ENCODE measurements at places on chromosomes 1 and 21.

GRCh38 chr1:217524787-217525520 is 105.9 kb downstream of the GPATCH2 start:
- no peak for DNase-seq

DNA sequence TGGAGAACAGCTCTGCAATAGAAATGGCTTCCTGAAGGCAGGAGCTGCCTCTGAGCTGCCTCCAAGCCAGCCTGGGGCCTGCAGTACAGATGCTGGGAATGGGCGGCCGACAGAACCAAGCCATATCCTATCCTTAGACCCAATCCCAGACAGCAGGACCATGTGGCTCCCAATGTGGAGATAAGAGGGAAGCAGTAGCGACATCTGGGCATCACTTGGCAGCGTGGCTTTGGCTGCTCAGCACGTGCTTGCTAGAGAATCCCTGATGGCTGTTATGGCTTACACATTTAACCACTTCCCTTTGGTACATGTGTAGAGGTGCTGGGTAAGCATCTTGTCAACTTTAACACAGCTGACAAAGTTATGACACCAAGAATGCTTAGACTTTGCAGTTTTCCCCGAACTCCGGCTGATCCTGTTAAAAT is 87.7 kb downstream of the MAN1C1 start:
- no peak for DNase-seq

DNA sequence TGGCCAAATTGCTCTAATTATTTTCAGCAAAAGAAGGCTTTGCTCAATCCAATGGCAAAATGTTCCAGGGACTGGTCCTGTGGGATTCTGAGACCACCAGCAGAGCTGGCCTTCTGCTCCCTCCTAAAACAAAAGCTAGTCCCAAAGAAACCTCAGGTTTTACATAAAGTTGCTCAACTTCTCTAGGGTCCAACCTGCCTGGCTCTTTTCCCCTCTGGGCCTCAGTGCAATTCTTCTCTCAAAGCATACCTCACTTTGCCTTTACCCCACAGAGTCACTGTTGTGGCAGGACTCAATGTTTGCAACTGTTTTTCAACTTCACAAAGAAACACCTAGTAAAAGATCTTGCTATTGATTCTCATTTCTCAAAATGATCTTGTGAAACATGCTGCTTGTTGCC is 39.8 kb downstream of the TBX15 start:
- DNase-seq: no peak

DNA sequence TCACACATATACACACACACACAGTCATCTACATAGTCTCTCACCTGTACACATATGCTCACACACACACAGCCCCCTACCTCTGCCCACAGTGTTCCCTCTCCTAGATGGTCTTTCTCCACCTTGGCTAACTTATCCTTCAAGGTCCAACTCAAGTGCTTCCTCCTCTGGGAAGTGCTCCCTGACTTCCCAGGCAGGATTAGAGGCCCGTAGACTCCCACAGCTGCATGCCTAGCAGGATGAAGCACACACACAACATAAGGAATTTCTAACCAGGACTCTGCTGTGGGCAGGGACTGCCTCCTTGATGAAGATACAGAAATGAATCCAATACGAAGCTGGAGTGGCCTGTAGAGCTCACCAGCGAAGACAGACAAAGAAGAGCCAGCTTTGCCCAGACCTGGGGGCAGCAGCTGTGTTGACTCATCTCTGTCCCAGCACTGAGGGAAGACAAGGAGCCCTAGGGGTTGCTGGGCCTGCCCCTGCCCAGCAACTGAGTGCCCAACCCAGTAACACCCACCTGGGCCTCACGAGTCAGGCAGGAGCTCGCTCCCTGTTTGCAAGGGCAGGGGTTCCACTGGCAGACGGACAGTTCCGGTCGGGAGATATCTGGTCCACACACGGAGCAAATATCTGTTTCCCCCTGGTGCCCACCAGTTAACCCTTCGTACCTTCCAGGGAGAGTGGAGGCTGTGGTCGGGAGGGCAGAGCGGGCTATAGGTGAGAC is 100.8 kb downstream of the DMRTB1 start:
- no peak for DNase-seq

GRCh38 chr1:218785928-218786327 is 387.8 kb upstream of the LYPLAL1 start:
- DNase-seq: no peak

DNA sequence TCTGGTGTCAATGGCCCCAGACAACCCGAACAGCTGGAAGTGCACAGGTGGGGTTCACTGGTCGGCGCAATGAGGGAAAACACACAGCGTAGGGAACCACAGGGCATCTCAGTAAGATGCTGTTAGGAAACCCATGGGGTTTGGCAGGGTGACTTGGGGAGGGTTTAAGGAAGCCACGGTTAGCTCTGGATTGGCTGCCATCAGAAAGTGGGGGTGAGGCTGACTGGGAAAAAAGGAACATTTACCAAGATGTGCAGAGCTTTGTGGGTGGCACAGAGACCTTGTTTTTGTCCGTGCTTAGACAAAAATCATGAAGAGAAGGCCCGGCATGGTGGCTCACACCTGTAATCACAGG is 11.0 kb downstream of the ALDH4A1 start:
- no peak for DNase-seq

DNA sequence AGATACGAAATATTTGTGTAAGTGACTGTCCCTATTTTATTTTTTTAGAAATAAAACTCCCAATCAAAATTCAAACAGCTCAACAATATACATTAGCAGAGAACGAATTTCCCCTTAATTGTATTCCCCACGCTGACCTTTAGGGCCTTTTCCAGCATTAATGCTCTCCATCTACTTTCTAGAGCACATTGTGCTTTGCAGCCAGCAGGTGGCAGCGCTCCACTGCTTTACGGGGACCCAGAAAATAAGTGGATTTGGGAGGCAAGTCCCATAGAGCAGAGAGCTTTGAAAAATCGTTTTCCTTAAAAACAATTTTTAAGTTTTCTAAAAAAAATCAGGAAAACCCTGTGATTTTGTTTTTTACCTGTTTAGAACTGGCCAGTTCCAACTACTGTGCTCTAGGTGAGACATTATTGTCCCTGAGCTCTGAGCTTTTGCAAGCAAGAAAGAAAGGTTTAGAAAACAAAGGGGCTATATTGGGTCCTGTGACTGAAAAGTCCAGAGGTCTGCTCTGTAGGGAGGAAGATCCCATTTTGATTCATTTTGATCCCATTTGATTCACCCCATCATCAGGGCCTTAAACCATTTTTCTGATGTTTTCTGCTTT is 144.4 kb upstream of the ZNF644 start:
- DNase-seq: peak; percentile 44

DNA sequence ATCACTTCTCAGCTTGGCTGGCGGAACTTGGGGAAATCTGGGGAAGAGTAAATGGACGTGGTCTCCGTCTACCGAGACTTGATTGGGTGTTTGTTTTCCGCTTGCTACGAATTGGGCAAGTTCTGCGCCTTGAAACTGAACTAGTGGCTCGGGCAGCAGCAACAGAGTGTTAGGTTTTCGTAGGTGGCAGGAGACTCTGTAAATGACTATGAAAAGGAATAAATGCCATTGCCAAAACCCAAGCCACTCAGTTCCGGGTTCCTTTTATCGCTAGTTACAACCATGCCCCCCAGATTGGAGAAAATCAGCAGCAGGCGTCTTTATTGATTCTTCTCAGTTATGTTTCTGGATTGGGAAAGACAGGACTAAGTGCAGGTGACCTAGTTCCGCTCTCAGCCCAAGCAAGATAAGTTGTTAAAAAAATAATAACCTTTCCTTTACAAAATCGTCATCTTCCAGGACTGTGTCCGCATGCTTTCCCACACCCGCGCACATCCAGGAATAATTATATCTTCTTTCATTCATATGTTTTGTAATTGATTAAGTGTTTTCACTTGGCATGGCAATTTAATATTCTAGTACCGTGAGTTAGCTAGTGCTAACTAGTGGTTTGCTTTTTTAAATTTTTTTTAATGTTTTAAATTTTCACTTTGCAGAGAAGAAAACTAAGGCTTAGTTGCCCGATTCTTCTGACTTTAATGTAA is 3.4 kb downstream of the LHX9 start:
- no peak for DNase-seq

DNA sequence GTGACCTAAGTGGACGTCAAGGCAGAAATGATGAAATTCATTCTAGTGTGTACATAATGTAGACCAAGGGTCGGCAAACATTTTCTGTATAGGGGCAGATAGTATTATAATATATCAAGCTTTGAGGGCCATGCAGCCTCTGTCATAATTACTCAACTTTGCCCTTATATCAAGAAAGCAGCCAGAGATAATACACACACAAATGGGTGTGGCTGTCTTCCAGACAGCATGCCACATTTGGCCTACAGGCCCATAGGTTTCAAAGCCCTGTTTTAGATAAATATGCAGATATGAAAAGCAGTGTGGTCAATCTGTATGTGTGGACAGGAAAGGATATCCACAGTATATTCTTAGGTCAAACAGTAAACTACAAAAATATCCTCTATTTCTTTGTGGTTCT is 320.1 kb upstream of the FMN2 start:
- no peak for DNase-seq

GRCh38 chr1:212699625-212700222 is at the start of gene BATF3:
Gene BATF3 (minus strand): TSS chr1:212699840. CDS start chr1:212699762, 78 bp downstream.
- DNase-seq: no peak

DNA sequence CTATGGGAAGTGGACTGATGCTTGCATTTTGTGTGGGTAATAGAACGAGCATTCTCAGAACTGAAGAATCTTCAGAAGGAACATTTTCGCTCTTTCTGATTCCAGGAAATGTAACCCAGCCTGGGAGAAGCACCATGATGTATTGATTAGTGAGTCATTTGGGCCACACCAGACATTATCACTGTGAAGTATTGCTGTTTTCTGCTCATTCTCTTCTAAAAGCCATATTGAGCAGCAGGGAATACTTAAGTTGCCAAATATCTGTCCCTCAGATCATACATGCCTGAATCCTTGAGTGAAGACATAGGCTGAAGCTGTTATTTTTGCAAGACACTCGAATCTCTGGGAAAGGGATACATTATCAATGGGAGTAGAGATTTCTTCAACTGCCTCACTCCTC is 213.1 kb downstream of the PCP4 start:
- DNase-seq: no peak

- no peak for DNase-seq
These were observed 10.8 kb downstream of the S1PR1 start for GRCh38 chr1:101247404-101248287.

DNA sequence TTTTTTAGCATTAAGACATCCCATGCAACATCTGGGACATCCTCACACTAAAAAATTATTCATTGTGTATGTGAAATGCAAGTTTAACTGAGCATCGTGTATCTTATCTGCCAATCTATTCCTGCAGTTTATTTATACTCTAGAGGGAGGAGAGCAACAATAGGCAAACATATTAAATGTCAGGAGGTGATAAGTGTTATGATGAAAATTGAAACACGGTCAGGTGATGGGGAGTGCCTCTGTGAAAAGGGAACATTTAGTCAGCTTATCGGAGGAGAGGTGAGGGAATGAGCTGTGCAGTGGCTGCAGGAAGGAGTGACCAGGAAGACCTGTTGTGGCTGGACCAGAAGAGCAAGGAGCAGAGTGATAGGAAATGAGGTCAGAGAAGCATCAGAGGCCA is 775 bp upstream of the EFCAB14 start:
- no peak for DNase-seq

GRCh38 chr1:190619724-190620123 is 142.1 kb upstream of the BRINP3 start:
- no peak for DNase-seq

GRCh38 chr1:58060559-58061170 is 485.9 kb downstream of the OMA1 start:
- DNase-seq: no peak

DNA sequence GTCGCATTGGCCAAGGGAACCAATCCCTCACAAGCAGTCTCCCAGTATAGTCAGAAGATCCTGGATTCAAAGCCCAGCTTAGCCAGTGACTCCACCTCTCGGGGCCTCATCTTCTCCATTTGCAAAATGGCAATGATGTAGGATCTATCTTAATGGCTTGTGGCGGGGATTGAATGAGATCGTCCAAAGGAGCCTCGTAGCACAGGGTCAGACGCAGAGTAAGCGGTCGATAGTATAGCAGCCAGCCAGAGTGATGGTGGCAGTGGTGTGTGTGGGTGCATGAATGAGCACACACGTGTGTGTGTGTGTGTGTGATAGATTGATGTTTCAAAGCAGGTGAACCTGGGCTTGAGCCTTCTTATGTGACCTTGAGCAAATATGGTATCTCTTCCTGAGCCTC is 79.8 kb upstream of the WNT4 start:
- DNase-seq: no peak

DNA sequence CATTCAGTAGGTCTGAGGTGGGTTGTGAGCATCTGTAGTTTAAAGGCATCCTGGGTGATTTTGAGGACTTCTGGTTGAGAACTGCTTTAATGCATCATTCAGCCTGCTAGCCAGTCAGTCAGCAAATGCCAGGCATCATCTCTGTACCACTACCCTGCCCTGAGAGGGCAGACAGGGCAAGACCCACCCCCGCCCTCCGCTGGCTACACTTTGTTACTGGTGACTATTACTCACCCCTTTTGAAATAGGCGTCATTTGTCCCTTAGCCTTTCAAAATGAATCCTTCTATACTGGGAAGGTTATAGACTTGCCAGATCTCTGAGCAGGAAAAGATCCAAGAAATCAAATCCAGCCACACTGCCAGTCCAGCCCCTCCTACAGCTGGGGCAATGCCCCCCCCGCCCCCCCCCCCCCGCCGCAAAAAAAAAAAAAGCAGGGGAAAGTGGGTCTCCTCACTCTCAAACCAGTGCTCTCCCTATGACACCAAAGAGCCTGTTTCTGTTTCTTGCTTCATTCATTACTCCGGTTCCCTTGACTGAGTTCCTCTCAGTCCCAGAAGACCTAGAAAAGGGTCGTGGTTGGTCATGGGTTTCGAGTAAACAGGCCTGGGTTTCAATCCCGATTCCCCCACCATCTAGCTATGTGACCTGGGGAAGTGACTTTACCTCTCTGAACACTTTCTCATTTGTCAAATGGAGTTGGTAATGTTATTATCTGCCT is 4.4 kb downstream of the SELENON start:
- no peak for DNase-seq

GRCh38 chr1:2642131-2642559 is 9.3 kb upstream of the MMEL1 start:
- DNase-seq: no peak

- DNase-seq: no peak
These were observed 5.0 kb upstream of the NADK start for GRCh38 chr1:1783320-1783719.

- no peak for DNase-seq
These were observed 114.7 kb upstream of the SERBP1 start for GRCh38 chr1:67544921-67545320.

DNA sequence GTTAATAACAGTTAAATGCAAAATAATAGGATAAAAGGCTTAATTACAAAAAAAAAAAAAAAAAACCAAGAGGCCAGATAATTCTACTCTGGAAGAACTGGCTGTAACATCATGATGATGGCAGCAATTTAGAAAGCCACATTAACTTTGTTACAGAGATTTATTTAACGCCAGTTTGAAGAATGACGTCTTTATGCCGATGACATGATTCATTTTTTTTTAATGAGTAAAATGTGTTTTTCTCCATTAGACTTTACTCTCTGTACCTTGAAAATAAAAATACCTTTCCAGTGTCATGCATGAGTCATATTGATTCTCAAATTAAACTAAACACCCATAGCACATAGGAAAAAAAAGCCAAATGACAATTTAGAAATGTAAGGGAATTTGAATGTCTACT is 226.1 kb downstream of the RGS7 start:
- DNase-seq: no peak
